ENCODE measurements at places on chromosomes 5 and 9.

GRCh38 chr9:124698265-124698664, 72.8 kb downstream of the NR6A1 start:
- DNase-seq = no peak

- no peak for DNase-seq
These were observed 3.2 kb downstream of the NEK6 start for GRCh38 chr9:124260769-124261603.

DNA sequence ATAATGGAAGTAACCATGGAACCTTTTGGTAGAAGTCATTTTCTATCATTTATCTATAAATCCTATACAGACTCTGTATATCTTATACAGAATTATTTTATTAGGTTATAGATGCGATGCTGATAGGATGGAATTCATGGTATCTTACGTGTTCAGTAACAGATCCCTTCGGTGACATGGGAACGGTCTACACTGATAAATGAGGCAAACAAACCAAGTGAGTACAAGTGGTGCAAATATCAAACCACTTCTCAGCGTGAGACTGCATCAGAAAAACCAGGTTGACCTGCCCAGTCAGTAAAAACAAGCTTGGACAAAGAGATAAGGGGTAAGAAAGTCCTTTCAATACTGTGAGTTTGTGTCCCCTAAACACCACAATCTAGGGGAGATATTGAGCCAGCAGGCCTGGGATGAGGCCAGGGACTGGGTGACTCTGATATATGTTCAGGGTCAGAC, 215.5 kb downstream of the GAPVD1 start:
- DNase-seq = no peak

DNA sequence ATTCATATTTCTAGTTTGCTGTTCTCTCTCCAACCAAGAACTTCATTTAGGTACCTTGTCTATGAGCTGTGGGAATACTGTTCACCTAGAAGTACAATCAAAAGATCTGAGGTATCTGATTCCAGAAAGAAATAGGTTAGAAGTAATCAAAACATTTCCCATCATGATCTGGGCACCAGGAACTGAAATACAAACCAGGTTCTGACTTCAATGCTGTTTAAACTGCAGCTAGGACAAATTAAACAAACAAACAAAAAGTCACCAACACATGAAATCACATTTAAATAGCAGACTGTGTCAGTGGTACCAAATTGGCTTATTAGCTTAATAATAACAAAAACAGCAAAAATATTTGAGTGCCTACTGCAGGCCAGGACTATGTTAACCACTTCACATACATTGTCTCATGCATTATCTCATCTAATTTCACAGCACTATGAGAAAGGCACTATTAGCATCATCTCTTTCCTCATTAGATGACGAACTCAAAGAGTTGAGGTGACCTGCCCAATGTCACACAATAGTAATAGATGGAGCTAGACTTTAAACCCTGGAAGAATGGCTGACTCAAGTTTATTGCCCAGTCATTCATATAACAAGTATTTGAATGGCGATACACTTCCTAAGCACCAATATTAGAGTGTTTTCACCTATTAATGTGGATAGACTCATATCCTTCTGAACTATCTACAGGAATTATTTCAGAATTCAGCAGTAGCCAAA, 14.5 kb downstream of the PLPP1 start:
- no peak for DNase-seq

DNA sequence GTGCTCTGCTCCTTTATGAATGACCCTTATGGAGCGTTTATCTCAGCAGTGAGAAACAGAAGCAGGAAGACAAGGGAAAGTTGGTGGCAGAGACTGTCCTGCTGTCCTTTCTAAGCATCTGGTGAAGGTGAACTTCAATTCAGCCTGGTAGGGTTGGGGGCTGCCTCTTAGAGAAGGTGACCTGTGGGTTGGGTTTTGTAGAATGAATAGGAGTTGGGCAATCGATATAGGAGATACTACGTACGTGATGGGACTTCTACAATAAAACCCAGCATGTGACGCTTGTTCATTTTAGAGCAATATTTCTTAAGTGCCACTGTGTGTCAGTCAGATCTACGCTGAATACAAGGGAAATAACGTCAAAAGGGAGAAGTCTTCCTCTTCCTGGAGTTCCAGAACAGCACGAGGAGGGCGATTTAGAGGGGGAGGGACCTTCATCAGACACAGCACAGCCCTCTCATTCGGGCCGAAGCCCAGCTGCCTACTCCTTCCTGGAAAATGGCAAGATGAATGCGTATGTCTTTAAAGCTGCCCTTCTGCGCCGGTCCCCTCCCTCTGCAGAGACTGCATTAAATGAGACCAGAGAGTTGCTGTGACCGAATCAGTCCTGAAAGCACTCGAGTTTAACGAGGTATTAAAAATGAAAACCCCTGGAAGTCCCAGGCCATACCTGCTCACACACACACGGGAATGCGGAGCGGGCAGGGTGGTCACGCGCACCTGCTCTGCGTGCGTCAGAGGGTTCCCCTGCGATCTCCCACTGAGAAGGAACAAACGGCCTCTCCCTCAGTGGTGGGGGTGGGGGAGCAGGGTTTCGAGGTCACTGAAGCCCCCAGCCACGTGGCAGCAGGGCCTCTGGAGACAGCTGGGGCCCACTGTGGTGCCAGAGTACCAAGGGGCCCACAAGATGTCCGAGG, 85.3 kb upstream of the SARDH start:
- DNase-seq = no peak

GRCh38 chr5:35979715-35980114, 11.5 kb downstream of the UGT3A1 start:
- no peak for DNase-seq

GRCh38 chr9:75499812-75500211, 390.7 kb upstream of the PCSK5 start:
- DNase-seq = no peak

DNA sequence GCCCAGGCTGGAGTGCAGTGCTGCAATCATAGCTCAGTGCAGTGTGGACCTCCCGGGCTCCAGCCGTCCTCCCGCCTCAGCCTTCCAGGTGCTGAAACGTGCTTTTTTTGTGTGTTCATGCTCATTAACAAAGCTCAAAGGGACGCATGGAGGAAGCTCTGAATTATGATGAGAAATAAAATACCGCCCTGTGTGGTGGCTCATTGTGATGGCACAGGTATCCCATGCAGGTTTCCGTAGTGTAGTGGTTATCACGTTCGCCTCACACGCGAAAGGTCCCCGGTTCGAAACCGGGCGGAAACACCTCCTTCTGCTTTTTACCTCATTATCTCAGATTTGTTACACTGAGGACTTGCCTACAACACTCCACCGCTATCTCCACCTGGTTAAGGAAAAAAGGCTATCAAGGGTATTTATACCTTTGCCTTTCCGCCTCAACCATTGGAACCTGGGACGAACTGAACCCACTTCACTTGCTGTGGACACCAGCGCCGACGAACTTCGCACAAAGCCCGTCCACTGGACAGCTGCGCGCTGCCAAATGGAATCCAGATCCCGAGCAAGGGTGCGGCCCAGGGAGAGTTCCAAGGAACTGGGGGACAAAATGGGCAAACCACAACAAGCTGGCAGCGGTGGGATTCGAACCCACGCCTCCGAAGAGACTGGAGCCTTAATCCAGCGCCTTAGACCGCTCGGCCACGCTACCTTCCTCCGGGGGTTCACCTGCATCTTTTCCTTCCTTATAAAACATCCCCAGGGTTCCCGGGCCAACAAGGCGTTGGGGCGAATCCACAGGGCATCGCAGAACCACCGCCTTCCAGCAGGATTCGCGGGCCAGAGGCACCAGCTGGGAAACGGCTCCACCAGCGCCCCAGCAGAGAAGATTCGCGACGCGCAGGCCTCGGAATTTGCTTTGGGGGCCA, 26.3 kb downstream of the OR2V2 start:
- no peak for DNase-seq

DNA sequence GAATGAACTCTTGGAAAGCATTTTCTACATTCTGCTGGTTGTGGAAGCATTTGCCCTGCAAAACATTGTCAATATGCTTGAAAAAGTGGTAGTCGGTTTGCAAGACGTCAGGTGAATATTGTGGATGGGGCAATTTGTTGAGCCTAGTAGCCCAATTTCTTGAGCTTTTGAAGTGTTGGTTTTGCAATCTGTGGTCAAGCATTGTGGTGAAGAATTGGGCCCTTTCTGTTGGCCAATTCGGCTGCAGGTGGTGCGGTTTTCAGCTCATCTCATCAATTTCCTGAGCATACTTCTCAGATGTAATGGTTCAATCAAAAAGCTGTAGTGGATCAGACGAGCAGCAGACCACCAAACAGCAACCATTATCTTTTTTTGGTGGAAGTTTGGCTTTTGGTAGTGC, 426.8 kb upstream of the CDH9 start:
- no peak for DNase-seq

DNA sequence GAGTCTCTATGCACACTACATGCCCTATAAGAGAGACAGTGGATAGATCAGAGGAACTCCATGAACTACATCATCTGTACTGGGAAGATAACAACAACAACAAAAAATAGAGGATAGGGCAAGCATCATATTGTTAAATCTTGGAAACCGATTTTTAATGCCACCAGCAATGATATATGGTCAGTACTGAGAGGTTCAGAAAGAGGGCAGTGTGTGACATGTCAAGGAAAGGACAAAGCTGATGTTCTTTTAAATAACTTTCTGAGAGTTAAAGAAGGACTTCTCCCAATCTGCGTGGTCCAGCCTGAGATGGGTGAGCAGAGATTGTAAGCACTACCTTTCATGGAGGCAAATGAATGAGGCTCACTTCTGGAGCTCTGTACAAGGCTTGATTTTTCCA, 62.0 kb upstream of the PHF24 start:
- no peak for DNase-seq

GRCh38 chr5:147688656-147689356, 93.7 kb downstream of the JAKMIP2 start:
- no peak for DNase-seq

DNA sequence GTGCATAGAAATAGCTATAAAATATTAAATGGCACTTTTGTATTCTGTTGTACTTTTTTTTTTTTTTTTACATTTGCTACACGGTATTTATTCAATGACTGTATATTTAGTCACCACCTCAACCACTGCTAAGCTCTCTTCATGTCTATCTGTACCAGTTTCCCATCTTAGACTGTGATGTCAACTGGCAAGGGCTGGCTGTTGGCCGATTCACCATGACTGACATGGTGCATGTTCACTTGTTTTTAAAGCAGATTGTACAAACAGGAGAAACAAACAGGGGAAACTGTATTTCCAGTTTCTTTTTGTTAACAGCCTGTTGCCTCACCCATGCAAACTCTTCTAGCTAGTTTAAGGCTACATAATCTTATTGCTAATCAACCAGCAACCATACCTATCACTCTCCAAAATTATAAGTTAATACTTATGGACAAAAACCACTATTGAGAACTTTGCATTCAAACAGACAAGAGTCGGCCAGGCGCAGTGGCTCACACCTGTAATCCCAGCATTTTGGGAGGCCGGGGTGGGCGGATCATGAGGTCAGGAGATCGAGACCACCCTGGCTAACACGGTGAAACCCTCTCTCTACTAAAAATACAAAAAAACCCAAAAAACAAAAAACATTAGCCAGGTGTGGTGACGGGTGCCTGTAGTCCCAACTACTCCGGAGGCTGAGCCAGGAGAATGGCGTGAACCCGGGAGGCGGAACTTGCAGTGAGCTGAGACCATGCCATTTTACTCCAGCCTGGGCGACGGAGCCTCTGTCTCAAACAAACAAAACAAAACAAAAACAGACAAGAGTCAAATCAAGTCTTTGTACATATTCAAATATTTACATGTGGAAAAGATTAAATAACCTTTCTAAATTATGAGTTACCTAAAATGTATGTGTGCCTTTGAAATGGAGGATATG, 13.2 kb downstream of the ZFAND5 start:
- no peak for DNase-seq

- DNase-seq = no peak
These were observed 2144.3 kb upstream of the C9orf72 start for GRCh38 chr9:29717631-29718030.
